ENCODE measurements at places on chromosomes 12 and 14.

- DNase-seq = peak; percentile 2
These were observed 256.3 kb upstream of the SFSWAP start for GRCh38 chr12:131454418-131455217.

- no peak for DNase-seq
These were observed 3.5 kb downstream of the MYF6 start for GRCh38 chr12:80710727-80711449.

DNA sequence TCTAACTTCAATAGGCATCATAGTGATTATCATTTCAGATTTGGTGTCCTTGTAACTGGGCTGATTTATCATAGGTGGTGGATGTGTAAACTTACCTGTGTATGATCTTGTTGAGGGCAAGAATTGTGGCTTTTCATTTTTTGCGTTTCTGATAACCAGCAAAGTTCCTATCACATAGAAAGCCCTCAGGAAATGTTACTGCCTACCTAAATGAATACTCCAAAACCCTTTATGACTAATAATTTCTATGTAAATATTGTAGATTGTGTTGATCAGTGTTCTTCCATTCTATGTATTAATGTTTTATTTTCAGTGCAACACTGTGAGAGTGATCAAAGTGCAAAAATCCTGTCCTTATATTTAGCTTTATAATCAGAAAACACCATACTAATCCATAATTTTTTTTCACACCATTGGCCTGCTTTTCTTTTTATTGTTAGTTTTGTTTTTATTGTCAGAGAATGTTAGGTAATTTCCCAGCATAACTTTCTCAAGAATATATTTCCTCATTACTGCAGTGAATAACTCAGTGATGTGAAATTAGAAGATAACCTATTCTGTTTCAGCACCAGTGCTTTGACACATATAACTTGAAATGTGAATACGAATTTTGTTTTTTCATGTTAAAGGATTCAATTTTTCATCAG, 94.1 kb downstream of the GPHN start:
- DNase-seq = no peak

- DNase-seq = no peak
These were observed 8.5 kb upstream of the SERPINA12 start for GRCh38 chr14:94517641-94518257.

DNA sequence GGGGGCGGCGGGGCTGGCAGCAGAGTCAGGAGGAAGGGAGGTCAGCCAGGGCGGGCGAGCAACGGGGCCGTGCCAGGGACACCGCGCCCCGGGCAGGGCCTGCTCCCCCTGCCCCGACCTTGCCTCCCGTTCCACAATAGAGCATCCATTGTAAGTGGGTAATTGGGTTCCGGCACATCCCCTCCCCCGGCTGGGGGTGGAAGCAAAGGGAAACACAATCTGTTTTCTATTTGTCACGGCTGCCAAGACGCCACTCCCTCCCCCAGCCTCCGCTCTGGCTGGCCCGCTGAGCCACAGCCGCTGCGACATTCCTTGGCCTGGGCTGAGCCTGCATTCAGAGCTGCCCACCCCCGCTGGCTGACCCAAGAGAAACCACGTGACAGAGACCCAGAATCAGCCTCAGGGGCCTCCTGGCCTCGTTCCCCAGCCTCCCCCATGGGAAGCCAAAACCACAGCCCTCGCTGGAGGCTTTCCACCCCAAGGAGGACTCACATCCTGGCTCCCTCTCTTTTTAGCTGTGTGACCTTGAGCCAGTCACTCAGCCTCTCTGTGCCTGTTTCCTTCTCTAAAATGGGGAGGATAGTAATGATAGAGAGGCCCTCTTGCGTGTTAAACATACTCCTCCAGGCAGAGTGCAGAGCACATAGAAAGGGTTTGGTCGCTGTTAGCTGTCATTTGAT, 117.6 kb downstream of the SCARB1 start:
- peak; percentile 77 for DNase-seq

GRCh38 chr12:96720363-96720705, 186.7 kb upstream of the NEDD1 start:
- DNase-seq = peak; percentile 33

DNA sequence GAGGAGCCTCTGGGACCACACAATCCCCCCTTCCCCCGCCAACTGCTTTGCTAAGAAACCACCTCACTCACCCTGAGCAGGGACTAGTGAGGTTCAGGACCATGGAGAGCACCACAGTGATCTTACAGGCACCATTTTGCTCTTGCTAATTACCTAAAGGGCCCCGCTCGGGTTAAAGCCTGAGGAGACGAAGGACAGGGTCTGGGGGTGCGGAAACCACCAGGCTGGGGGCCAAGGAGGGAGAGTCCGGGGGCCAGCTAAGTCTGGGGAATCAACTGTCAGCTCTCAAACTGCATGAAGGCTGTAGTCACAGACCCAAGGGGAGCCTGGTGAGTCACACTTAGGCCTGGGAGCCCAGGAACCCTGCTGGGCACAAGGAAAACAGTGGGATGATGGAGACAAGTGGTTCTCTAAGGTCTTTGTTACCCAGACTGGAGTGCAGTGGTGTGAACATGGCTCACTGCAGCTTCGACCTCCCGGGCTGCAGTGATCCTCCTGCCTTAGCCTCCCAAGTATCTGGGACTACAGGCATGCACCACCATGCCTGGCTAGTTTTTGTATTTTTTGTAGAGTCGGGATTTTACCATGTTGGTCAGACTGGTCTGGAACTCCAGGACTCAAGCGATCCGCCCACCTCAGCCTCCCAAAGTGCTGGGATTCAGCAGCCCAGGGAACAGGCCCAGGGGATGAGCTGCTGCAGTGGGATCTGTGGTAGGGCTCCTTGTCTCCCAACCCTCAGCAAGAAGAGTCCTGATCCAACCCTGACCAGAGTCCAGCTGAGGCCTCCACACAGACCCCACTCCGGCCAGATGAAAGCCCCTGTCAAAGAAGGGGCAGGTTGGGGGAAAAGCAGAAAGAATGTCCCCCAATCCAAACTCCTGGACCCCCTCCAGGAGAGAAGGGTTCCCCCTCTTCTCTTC, 98.8 kb downstream of the CALM1 start:
- no peak for DNase-seq

DNA sequence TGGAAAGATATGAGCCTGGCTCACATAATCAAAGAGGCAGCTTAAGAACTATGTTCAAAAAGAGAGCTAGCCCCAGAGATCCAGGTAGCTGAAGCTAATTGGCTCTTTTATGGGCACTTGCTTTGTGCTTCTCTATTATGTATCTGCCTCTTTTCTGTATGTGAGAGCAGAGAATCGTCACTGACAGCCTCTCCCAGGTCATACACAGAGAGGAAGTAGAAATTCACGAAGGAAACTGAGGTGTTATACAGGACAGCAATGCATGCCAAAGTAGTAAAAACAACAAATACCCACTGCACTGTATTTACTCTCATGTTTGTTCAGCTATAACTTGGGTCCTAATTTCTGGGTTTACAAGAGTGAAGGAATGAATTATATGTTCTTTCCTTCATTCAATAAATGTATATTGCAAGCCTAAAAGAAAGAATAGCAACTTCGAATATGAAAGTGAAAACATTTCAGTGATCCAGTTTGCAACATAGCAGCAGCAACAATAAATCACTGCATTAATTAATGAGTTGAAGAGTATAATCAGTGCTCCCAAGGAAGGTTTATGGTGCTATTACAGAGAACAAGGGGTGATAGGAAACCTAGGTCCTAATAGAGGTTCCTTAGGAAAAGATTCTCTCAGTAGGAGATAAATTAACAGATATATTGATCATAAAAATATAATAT, 47.1 kb upstream of the ATXN7L3B start:
- DNase-seq = no peak

DNA sequence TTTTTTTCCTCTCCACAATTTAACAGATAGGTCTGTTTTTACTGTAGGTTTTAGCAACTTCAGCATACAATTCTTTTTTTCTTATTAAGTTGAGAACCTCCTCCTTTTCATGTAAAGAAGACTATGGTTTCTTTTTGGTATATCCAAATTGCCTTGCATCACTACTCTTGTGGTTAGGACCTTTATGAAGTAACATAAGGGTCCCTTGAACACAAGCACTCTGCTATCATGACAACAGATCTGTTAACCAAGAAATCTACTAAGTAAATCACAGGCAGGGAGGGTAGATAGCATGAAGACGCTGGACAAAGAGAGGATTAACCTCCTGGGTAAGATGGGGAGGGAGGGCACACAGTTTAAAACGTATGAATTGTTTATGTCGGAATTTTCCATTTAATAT, 380.6 kb downstream of the CCDC91 start:
- DNase-seq = no peak

Measured in NCI-H2227 treated with DMSO at 0.1 percent for 48 hours (cell line).